ENCODE measurements at places on chromosomes 6 and 20.
A peak's percentile ranks its signal among the peaks of the same experiment; 100 is the strongest.

- no peak for DNase-seq
Observed at GRCh38 chr6:115766745-115767462, 293.8 kb downstream of the FRK start.

- DNase-seq: no peak
Observed at GRCh38 chr6:110738899-110739365, 76.3 kb downstream of the CDK19 start.

- DNase-seq: no peak
Observed at GRCh38 chr6:25330796-25331685, 51.9 kb downstream of the CARMIL1 start.

GRCh38 chr20:22795871-22796270 is 211.5 kb upstream of the FOXA2 start:
- no peak for DNase-seq

DNA sequence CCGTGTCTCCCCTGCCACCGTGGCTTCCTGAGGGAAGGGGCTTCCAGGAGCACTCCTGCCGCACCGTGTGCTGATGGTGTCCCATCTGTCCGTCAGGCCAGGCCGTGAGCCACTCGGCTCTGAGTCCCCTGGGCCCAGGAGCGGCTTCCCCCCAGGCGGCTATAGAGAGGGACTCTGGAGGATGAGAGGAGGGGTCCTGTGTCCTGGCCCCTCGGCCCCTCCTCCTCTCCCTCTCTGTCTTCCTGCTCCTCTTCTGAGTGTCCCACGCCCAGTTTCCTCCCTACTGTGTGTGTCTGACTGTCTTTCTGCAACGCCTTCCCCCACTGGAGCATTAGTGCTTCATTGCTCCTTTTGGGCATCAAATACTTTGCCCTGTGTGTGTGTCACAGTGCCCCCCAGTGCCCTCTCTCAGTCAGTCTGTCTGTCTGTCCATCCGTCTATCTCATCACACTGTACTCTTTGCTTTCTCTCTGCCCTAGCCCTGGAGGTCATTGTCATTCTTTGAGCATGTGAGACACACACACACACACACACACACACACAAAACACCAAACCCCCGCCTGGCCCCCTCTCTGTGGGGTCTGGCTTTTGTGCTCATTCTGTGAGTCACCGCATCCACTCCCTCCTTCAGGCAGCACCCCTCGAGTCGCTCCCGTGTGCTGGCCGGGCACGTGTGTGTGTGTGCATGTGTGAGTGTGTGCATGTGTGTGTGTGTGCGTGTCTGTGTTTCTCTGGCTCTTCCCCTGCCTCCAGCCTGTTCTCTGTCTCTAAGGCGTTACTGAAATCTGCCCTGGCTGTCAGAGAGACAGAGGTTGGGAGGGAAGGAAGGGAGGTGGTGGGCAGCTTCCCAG is 71.9 kb downstream of the SRC start:
- no peak for DNase-seq

DNA sequence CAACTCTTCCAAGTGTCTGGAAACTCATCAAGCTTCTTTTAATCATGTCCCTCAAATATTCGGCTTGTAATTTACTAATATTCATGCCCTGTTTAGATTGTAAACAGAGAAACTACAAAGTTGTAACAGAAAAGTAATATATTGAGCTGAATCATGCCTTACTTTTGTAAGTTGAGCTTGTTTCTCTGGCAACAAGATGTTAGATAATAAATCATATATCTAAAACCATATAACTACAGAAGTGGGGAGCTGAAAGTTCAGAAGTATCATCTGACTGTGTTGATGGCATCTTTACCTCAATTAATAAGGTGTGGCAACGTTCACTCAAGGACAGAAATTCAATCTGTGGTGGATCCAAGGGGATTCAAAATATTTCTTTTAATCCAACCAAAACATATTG is 263.9 kb downstream of the PLCB1 start:
- DNase-seq: no peak

DNA sequence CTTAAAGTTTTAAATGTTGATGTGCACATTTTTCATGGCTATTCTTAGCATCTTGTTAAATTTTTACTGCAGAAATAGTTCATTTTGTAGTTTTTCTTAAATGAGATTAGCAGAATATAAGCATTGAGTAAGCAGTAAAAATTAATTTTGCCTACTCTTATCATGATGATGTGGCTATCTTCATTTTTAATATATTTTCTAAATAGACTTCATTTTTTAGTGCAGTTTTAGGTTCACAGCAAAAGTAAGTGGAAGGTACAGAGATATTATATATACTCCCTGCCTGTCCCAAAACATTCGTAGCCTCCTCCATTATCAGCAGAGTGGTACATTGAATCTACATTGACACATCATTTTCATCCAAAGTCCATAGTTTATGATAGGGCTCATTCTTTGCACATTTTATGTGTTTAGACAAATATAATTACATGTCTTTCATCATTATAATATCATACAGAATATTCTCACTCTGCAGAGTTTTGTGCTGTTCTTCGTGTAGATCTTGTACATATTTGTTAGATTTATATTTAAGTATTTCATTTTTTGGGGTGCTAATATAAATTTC is 13.7 kb downstream of the STXBP5 start:
- DNase-seq: no peak

GRCh38 chr6:5552243-5552642 is 290.9 kb downstream of the FARS2 start:
- DNase-seq: no peak

DNA sequence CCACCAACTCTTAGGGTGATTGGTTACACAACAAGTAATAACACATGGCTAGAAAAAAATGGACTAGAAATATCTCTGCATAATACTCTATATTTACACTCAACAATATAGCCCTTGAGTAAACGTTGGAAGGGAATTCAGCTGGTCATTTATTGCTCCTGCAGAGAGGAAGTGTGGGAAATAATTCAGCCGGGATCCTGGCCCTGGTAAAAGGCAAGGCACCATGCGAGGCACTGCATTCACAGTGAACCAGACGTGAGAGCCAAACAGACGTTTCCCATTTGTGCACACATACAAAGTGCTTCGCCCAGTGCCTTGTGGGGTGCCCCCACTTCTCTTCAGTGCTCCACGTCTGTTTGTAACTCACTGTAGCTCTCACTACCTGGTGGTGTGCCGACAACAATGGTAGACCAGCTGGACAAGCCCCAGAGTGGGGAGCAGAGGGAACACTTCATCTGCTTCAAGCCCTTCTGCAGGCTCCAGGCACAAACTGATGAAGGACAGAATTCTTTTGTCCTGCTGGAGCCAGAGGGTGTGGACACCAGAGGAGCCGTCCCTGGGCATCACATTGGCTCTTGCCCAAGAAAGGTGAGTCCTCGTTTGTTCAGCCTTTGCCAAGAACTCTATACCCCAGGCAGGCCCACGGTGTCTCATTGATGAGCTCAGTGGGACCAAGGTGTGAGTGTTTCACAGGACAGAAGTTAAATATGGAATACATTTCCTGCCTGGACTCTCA is 18.8 kb downstream of the SYNDIG1 start:
- DNase-seq: no peak

- no peak for DNase-seq
Observed at GRCh38 chr6:170172825-170173256, 118.0 kb downstream of the DLL1 start.

DNA sequence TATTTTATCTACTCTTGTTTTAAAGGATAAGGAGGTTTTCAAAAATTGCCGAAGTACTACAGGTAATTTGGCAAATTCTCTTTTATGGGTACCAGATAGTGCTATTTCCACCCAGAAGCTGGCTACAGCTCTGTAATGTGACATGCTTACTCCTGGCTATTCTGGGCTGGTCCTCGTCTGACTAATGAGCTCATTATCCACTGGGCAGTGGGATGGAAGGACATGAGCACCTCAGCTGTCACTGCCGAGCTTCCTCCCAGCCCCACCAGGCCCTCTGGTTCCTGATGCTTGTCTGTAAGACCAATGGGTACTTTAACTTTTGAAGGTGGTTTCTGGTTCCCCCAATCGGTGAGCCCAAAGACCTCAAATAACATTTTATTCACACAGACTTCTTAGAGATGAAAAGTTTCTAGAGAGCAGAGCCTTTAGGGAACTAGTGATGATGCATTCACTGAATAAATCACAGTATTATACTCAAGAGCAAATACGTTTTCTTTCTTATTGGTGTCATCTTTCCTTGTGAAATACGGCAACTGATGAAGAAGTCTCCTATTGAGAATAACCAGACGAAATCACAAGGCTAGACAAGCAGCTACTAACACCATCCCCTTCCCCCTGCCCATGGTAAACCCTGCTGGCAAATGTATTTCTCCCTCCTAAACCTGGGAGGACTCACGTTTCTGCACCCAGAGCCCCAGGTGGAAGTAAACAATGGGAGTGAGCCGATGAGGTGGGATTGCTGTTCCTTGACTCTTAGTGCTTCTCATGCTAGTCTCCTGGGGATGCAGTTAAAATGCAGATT is 80.8 kb downstream of the SLC22A3 start:
- no peak for DNase-seq

- no peak for DNase-seq
Observed at GRCh38 chr6:62714112-62714511, 428.1 kb upstream of the KHDRBS2 start.

DNA sequence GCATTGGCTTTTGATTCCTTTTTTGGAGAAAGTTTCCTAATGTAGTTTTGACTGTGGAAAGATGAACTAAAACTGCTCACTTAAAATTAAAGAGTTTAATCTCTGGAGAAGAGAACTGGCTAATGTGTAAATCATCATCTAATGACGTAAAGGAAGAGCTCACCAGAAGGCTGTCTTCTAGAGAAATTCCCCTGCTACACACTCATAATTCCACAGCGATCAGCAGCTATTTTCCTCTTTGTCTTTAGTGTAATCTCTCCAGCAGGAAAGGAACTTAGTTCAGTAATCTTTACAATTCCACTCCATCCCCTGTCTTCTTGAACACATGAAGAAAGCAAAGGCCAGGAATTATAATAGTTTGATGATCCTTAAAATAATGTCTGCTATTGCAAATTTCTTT is 15.8 kb downstream of the SPTLC3 start:
- DNase-seq: no peak

GRCh38 chr20:31569163-31570020 is 35.7 kb upstream of the ID1 start:
- DNase-seq: peak; percentile 54

- no peak for DNase-seq
Observed at GRCh38 chr6:1123386-1124375, 188.2 kb upstream of the FOXQ1 start.

GRCh38 chr6:24228681-24229255 is 102.8 kb downstream of the NRSN1 start:
- DNase-seq: no peak

GRCh38 chr6:18978337-18979128 is 591.4 kb downstream of the RNF144B start:
- DNase-seq: no peak

DNA sequence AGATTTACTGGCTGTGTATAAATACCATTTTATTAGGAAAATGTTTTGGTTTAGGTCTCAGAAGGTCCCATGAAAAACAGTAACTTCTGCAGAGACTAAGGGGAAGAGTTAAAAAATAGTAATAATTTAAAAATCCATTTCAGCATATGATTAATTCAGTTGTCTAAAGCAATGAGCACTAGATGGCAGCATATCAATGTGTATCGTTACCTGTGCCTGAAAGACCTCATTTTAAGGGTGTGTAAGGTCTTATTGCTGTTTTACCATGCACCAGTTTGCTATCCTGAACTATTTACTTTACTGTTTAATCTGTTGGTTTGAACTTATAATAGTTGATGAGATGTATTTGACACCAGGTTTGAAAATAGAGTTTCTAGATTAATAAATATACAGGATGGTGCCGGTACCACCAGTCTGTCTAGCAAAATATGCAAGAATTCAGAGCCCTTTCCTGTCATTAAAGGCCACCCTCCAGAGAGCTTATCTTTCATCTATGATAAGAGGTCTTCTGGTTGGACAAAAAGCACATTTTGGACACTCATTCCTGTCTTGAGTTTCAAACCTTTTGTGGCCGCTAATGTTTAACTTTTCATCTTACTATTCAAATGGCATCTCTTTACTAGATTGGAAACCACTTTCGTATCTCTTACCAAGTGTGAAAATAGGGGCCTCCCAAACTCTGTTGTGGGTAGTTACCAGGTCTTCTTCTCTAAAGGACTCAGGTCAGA is 8.9 kb upstream of the AHI1 start:
- DNase-seq: no peak

DNA sequence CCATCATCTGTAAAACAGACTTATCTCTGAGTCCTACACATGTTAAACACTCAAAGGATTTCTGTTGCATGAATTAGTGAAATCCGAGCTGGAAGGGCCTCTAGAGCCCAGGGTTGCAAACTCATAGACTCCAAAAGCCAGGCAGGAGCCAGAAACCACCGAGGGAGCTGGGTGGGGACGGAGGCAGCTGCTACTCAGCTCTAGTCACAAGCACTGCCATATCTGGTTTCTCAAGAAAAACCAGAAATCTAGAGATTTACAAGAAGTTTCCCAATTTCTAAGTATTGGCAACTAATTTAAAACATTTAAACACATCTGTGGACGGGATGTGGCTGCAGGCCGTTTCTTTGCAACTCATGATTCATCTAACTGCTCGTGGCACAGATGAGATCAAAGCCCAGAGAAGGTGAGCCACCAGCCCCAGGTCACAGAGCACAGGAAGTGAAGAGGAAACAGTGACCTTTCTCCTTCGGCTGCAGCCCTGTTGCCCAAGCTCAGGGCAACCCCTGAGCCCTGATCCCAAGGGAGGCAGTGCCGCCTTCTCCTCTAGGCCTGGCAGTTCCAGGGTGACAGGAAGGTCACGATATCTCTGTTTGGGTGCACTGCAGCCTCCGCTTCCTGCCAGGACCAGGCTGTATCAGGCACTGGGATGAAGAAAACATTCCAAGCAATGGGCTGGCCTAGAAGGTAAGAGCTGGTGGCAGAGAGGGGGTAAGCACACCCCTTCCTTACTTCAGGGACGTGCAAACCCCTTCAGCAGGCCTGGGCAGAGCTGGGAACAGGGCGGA is 26.4 kb upstream of the PTGIS start:
- DNase-seq: peak; percentile 38

- no peak for DNase-seq
Observed at GRCh38 chr20:20611167-20611566, 101.3 kb downstream of the RALGAPA2 start.

GRCh38 chr20:4076671-4077070 is 61.3 kb upstream of the RNF24 start:
- no peak for DNase-seq

DNA sequence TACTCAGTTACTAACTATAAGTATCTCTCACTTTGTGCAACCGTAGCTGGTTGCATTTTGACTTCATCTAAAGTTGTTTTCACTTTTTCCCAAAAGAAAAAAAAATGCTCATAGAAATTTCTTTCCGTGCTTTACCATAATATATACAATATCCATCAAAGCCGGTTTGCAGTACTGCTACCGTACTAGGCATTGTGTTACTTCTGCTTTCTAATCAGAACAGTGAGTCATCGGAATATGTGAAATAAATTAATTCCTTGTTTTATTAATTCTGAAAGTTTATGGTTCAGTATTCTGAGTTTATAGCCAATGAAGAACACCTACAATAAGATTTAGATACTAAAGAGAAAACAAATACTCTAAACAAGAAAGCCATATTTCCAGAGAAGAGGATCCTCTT is 72.5 kb downstream of the TNFRSF21 start:
- no peak for DNase-seq

Data from activated CD8-positive, alpha-beta memory T cell treated with anti-CD3 and anti-CD28 coated beads for 48 hours (primary cell).